Naive thymus-derived CD4-positive, alpha-beta T cell (primary cell): ENCODE measurements at places on chromosomes 5 and 9.

DNA sequence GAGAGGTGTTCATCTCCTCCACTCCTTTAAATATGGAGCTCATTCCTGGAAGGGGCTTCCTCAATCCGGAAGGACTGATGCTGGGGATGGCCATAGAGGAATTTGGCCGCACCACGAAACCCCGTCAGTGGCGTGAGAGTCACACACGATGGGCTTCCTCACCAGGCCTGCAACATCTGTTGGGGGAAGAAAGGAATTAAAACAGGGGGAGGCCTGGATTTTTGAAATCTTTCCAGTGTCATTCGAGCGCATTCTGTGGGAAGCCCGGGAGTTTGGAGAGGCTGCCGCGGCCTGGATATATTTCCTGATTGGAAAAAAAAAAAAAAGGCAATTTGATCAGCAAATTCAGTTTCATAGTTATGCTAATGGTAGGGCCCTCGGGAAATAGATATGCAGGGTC lies 76.3 kb upstream of the ORM1 start:
- no peak overlapping the region for H3K27ac ChIP-seq
- H3K4me3 ChIP-seq: no peak overlapping the region
- no peak for DNase-seq
- no peaks in the 10 kb centered on the region for H3K36me3 ChIP-seq

DNA sequence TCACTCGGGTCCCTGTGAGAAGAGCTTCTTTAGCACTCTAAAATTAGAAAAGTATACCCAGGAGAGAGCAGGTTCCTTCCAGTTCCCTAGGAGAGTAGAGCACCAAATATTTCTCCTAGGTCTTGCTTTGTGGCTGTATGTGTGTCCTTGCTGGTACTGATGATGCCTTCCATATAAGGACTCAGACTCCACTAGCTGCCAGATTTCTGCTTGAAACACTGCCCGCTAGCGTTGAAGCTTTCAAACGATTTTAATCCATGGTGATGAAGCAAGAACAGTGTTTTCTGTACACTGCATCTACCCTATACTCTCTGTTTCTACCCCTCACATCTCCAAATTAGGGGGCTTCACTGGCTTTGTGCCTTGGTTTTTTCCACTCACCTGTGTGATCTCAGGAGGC lies 2.4 kb upstream of the SMC2 start:
- H3K27me3 ChIP-seq: no peaks in the 10 kb centered on the region
- no peak for DNase-seq
- H3K36me3 ChIP-seq: no peaks in the 10 kb centered on the region
- H3K4me1 ChIP-seq: peaks cover 17% of the 10 kb centered on the region
- H3K4me3 ChIP-seq: no peak overlapping the region
- H3K27ac ChIP-seq: no peak overlapping the region

- H3K4me1 ChIP-seq: no peaks in the 10 kb centered on the region
- no peak overlapping the region for H3K4me3 ChIP-seq
- H3K27ac ChIP-seq: no peak overlapping the region
- DNase-seq: no peak
- H3K27me3 ChIP-seq: no peaks in the 10 kb centered on the region
- no peaks in the 10 kb centered on the region for H3K36me3 ChIP-seq
Measured at GRCh38 chr9:134982311-134982710, 64.6 kb upstream of the FCN1 start.

GRCh38 chr5:135631391-135631790 lies 52.6 kb upstream of the CXCL14 start:
- H3K27me3 ChIP-seq: no peaks in the 10 kb centered on the region
- no peaks in the 10 kb centered on the region for H3K4me1 ChIP-seq

- H3K27ac ChIP-seq: no peak overlapping the region
- DNase-seq: no peak
Measured at GRCh38 chr5:97986069-97986468, 787.4 kb upstream of the RGMB start.

DNA sequence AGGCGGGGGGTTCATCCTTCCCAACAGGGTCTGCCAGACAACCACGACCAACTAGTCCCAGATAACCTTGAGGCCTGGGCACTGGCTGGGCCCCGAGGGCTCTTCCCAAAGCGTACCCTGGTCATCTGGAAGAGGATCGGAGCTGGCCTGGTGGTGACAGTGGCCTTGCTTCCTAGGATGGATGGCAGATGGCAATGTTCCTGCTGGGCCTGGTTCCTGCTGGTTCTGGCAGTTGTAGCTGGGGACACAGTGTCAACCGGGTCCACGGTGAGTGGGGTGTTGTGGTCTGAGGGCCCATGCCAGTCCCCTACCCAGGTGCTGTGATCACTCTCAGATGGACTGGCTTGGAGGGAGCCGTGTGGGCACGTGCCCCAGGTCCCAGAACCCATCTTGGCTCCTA lies 2.0 kb downstream of the ADAMTSL2 start:
- H3K4me3 ChIP-seq: no peak overlapping the region
- DNase-seq: no peak
- no peak overlapping the region for H3K27ac ChIP-seq
- no peaks in the 10 kb centered on the region for H3K36me3 ChIP-seq

- peak; percentile 53 for DNase-seq
- no peaks in the 10 kb centered on the region for H3K36me3 ChIP-seq
- peaks cover 25% of the 10 kb centered on the region for H3K27me3 ChIP-seq
- H3K4me3 ChIP-seq: peak overlapping the region; percentile 49
- H3K27ac ChIP-seq: no peak overlapping the region
- H3K4me1 ChIP-seq: peaks cover 16% of the 10 kb centered on the region
Measured at GRCh38 chr9:37036776-37037502, 2.9 kb upstream of the PAX5 start.

- H3K4me1 ChIP-seq: no peaks in the 10 kb centered on the region
- H3K4me3 ChIP-seq: no peak overlapping the region
- H3K27ac ChIP-seq: no peak overlapping the region
- H3K27me3 ChIP-seq: no peaks in the 10 kb centered on the region
- no peaks in the 10 kb centered on the region for H3K36me3 ChIP-seq
- no peak for DNase-seq
Measured at GRCh38 chr5:39437467-39437866, 12.7 kb upstream of the DAB2 start.

DNA sequence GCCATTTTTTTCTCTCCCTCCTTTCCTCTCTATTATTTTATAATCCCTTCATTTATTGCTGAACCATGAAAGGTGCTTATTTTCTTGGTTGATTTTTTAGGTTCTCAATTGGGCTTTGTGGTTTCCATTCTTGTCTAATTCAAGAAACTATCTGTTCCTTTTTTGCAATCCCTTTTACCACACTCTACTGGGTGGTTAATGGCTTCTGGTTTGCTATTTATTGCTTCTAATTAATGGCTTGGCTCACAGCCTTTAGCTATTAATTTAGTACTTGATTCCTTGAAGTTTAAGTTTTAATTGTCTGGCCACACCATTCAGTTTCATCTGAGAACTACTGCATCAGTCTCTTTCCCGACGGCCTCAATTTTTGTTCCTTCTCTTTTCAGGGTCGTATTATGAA lies 5.6 kb downstream of the FRRS1L start:
- no peak overlapping the region for H3K4me3 ChIP-seq
- H3K4me1 ChIP-seq: no peaks in the 10 kb centered on the region
- H3K27ac ChIP-seq: no peak overlapping the region
- no peak for DNase-seq
- no peaks in the 10 kb centered on the region for H3K27me3 ChIP-seq

- no peaks in the 10 kb centered on the region for H3K27me3 ChIP-seq
- no peaks in the 10 kb centered on the region for H3K36me3 ChIP-seq
- H3K4me1 ChIP-seq: no peaks in the 10 kb centered on the region
- no peak for DNase-seq
Measured at GRCh38 chr5:137032929-137033328, 466.2 kb downstream of the SPOCK1 start.

DNA sequence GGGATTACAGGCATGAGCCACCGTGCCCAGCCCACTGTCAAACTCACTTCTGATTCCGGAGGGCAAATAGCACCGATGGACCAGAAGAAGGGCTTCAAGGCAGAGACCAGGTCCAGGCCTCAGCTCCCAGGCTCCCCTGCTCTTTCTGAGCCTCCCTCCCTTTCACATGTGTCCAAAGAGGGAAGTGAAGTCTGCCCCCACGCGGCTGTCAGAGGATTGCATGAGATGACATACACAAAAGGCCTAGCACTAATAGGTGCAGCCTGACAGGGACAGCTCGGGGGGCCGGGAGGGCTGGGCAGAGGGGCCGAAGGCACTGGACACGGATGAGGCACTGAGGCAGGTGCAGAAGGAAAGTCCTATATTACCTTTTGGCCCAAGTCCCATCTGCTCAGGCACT lies 16.1 kb downstream of the FBP1 start:
- no peak overlapping the region for H3K4me3 ChIP-seq
- H3K4me1 ChIP-seq: no peaks in the 10 kb centered on the region
- no peak overlapping the region for H3K27ac ChIP-seq
- no peak for DNase-seq
- H3K36me3 ChIP-seq: no peaks in the 10 kb centered on the region

DNA sequence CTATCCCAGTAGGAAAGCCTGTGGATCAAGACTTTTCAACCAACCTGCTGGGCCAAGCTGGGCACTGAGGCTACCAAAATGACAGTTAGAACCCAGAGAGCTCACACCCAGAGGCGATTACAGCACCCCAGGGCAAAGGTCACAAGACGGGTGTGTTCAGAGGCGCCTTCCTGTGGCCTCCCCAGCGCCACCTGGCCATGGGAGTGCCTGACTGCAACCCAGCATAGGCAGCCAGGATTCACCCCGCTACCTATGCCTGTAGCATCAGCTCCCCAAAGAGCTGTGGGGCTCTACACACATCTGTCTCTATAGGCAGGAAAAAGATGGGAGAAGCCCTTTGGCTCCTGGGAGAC lies 33.5 kb downstream of the PDGFRB start:
- no peak overlapping the region for H3K4me3 ChIP-seq
- no peak overlapping the region for H3K27ac ChIP-seq
- no peaks in the 10 kb centered on the region for H3K4me1 ChIP-seq
- no peaks in the 10 kb centered on the region for H3K27me3 ChIP-seq
- H3K36me3 ChIP-seq: no peaks in the 10 kb centered on the region

GRCh38 chr9:17425384-17425783 lies 153.5 kb upstream of the SH3GL2 start:
- no peak overlapping the region for H3K27ac ChIP-seq
- no peak overlapping the region for H3K4me3 ChIP-seq
- H3K36me3 ChIP-seq: no peaks in the 10 kb centered on the region
- DNase-seq: no peak

DNA sequence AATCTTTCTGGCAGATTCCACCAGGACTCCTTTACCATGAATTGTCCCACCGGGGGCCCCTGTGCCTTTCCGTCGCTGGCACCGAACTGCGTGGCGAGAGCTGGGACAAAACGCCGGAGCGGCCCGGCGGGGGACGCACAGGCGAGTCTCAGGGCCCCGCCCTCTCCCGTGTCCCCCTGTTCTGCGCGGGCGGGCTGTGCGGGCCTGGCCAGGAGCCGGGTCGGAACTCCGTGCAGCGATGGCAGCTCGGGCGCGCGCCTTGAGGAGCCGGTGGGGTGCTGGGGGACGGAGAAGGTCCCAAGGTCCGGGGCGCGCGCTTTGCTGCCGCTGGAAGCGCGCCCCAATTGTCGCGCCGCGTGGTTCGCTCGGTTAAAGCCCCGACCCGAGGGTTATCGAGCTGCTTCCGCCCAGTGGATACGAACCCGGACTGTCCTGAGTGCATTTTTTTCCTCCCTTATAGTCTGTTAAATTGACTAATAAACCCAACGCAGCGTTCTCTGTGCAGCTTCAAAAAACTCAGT lies 125.3 kb downstream of the TMEM174 start:
- no peaks in the 10 kb centered on the region for H3K36me3 ChIP-seq
- H3K27ac ChIP-seq: no peak overlapping the region
- DNase-seq: no peak
- H3K27me3 ChIP-seq: peaks cover 21% of the 10 kb centered on the region
- H3K4me3 ChIP-seq: no peak overlapping the region

DNA sequence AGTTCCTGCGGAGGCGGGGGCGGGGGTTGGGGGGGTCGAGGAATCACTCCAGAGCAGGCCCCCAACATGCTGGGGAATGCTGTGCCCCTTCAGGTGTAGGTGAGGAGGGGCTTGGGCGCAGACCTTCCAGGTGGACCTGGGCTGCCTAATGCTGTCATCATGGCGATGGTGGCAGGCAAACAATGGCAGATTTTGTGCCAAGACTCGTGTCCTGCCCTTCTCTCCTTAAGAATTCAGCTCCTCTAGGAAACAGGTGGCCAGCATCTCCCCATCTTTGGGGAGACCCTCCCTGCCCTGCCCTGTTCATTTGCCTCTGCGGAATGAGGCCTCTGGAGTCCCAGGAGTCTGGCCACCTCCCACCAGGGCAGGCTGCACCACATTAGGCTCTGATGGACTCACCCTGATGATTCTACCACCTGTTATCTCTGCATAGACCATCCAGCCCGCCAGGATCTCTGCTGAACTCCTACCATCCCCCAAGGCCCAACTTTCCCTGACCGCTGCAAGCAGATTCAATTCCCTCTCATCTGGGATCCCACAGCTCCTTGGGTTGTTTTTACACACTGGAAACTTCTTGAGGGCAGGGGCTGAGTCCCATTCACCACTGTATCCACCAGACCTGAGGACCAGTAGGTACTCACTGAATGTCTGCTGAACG lies 10.9 kb upstream of the SLC25A51 start:
- no peaks in the 10 kb centered on the region for H3K4me1 ChIP-seq
- no peaks in the 10 kb centered on the region for H3K27me3 ChIP-seq
- no peaks in the 10 kb centered on the region for H3K36me3 ChIP-seq
- DNase-seq: no peak

DNA sequence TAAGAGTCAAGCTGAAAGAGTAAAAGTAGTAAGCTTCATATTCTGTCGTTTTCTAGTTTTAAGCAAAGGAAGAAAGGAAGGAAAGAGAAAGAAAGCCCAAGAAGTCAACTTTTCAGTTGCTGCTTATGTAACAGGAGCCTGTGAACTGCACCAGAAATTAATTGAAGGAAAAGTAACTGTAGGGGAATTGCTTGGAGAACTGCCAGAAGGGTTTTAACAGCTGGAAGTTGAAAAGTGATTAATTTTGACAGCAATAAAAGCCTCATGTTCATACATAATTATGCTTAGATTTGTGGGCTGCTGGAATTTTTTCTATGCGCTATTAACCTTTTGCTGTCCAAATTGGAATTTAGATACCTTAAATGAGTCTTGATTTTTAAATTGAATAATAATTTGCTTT lies 255.7 kb downstream of the ENC1 start:
- H3K27ac ChIP-seq: no peak overlapping the region
- no peak overlapping the region for H3K4me3 ChIP-seq
- H3K4me1 ChIP-seq: no peaks in the 10 kb centered on the region
- DNase-seq: no peak

GRCh38 chr9:126084008-126084407 lies 242.6 kb upstream of the MVB12B start:
- no peak overlapping the region for H3K4me3 ChIP-seq
- no peaks in the 10 kb centered on the region for H3K4me1 ChIP-seq
- DNase-seq: no peak

DNA sequence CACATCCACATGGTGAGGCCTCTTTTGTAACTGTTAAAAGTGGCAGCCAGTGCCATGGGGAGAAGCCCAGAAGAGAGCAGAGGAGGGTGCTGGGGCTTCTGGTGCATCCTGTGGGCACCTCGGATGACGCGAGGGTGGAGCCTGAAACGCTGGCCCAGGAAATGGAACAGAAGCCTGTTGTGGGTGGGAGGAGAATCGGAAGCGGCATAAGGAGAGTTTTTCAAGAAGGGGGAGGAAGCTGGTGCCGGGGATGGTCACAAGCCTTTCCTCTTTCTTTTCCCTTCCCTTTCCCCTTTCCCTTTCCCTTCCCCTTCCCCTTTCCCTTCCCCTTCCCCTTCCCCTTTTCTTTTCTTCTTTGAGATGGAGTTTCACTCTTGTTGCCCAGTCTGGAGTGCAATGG lies 12.9 kb downstream of the ANKRD33B start:
- H3K4me3 ChIP-seq: no peak overlapping the region
- DNase-seq: peak; percentile 12
- H3K4me1 ChIP-seq: no peaks in the 10 kb centered on the region
